ENCODE measurements at places on chromosomes 2 and 18.

GRCh38 chr18:33937270-33937816 lies 287.4 kb downstream of the NOL4 start:
- DNase-seq, result peak; percentile 16

DNA sequence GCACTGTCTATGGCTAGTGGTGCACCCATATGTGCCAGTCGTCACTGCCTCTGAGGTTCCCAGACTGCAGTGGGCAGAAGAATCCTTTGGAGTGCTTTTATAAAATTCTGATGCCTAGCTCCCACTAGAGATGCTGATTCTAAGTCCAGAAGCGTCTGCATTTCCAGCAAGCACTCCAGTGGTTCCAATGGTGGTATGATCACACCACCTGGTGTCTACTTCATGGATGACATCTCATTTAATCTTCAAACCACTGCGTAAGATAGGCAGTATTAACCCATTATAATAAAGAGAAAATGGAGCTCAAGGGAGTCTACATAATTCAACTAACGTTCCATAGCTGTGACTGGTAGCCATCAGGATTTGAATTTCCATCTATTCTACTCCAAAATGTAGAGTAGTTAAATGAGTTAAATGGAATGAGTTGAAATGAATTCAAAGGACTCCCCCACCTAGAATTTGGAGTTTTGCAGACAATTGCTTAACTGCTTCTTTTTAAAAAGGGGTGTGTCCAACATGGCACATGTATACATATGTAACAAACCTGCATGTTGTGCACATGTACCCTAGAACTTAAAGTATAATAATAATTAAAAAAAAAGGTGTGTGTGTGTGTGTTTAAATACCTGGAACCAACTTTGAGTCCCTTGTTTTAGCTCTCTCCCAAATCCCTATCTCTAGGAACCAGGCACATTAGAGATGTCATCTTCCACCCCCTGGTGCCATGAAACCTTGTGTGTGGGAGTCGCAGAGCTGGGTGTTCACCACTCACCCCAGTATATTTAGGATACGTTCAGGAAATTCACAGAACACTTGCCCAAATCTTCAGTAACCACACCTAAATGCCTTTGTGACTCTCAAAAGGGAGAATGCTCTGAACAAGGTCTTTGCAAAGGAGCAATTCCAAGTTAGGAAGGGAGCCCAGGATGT lies 14.1 kb downstream of the LAMA3 start:
- DNase-seq, result peak; percentile 24

DNA sequence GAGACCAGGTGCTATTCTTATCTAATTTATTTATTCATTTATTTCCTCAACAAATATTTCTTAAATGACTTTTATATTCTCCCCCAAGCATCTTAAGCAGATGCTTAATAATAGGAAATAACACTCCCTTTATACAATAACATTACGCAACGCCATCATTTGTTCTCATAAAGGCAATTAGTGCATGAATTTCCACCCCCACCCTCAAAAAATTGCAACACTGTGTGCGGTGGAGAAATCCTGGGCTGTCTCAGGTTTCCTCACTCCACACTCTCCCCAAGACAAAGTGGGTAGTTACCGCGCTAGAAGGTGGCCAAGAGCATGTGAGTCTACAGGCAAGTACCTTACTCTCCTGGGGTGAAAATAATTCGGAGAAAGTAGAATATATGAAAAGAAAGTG lies 37.0 kb upstream of the CTDP1 start:
- DNase-seq, result no peak

DNA sequence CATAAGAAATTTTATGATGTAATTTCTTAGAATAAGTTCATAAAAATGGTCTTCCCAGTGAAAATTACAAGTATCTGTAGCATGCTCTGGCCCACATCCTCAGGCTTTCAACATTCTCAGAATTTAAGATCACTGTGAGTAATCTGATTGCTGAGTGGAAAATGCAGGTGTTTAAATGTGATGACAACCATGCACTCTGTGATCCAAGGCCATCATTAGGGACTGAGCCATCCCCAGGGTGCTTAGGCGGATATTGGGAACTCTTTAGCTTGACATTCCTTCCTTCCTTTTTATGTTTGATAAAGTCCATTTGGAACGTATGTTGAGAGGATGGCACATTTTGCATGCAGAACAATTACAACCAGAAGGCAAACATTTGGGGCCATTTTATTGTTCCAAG lies 95.5 kb downstream of the ARL4C start:
- no peak for DNase-seq

Data from NCI-H1417 (cell line).